ENCODE measurements at places on chromosomes 5 and 9.

DNA sequence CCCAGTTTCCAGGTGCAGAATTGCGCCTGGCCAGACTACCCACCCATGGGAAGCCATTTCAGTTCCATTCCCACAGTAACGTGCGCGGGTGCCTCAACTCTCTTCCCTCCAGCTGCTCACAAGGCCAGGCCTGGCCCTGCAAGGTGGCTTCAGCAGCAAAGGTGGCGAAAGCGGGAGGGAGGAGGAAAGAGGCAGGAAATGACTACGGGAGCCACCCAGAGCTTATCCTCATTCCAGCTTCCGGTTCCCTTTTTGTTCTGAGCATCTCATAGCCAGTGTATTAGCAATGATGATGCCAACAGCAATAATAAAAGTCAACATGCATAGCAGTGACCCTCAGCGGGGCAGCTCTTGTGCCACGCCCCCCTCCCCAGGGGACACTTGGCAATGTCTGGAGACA is 101.5 kb upstream of the BOD1 start:
- DNase-seq, result no peak

DNA sequence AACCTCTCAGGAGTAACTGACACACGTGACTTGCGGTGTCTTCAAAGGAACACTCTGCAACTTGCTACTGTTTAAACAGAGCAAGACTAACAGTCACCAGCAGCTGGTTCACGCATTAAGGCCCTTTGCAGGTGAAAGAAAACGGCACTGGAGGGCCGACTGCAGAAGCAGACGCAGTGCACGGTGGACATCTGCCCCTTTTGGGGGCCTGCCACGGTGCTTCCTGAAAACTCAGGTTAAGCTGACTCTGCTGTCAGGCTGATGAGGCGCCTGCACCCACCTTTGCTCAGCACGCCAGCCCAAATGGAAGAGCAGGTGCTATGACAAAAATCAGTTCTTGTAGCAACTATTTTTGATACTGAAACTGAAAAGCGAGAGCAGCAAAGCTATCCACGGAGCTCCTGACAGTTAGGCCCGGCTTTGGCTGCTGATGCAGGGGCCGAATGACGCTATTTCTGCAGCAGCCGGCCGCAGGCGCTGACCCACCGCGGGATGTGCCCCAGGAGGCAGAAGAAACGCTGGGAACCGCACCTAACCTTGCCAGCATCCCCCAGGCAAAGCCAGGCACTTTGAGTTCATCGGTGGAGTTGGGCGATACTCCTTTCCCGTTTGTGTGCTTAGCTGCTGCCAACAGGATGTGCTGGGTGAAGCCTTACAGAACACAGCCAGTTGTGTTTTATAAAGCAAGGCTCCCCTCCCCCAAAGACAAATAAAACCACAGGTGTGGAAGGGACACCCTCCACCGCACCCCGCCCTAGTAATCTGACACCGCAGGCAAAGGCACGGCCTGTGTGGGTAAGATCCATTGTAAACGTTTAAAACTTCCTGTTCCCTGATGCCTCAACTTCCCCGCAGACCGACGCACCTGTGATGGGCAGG is 21.1 kb upstream of the TERT start:
- peak; percentile 63 for DNase-seq

- DNase-seq, result no peak
Observed at GRCh38 chr9:4148751-4149150, 151.1 kb downstream of the GLIS3 start.

DNA sequence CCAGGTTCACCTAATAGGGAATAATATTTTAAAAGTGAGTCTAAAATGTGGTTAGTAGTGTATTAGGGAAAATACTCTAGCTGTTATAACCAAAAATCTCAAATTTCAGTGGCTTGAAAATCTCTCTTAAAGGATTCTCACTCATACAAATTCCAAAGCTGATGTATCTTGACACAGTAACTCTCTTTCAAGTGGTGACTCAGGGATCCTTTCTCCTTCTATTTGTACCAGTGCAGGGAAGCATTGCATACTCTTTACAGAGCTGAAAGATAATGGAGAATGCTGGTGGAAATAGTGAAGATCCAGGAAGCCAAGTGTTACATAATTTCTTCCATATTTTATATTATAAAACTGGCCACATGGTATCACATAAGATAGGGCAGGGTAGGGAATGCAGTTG is 560.2 kb upstream of the CDH9 start:
- DNase-seq, result no peak

GRCh38 chr5:39203275-39203922 is 16.0 kb downstream of the FYB1 start:
- DNase-seq, result no peak

- DNase-seq, result no peak
Observed at GRCh38 chr9:101636247-101636646, 41.5 kb upstream of the PPP3R2 start.

GRCh38 chr9:120410925-120411501 is 169.0 kb downstream of the CDK5RAP2 start:
- DNase-seq, result no peak

- DNase-seq, result peak; percentile 50
Observed at GRCh38 chr5:131382407-131383395, 118.8 kb downstream of the CDC42SE2 start.

- no peak for DNase-seq
Observed at GRCh38 chr9:113901221-113901688, 25.1 kb downstream of the ZNF618 start.

DNA sequence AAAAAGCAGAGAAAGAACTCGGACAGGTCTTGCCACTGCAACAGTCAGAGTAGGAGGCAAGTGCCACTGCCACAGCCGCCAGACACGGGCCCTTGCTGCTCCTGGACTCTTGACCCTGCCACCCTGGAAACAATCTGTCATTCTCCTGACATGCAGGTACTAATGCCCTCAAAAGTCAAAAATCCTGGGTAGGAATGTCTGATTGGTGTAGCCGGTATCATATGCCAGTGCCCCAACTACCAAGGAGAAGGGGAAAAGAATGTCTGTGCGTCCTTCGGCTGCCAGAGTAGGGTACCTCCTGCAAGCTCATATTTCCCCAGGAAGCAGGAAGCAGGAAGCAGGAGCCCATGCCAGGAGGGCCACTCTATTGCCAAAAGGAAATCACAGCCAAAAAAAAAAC is 30.5 kb upstream of the F2RL1 start:
- DNase-seq, result no peak

DNA sequence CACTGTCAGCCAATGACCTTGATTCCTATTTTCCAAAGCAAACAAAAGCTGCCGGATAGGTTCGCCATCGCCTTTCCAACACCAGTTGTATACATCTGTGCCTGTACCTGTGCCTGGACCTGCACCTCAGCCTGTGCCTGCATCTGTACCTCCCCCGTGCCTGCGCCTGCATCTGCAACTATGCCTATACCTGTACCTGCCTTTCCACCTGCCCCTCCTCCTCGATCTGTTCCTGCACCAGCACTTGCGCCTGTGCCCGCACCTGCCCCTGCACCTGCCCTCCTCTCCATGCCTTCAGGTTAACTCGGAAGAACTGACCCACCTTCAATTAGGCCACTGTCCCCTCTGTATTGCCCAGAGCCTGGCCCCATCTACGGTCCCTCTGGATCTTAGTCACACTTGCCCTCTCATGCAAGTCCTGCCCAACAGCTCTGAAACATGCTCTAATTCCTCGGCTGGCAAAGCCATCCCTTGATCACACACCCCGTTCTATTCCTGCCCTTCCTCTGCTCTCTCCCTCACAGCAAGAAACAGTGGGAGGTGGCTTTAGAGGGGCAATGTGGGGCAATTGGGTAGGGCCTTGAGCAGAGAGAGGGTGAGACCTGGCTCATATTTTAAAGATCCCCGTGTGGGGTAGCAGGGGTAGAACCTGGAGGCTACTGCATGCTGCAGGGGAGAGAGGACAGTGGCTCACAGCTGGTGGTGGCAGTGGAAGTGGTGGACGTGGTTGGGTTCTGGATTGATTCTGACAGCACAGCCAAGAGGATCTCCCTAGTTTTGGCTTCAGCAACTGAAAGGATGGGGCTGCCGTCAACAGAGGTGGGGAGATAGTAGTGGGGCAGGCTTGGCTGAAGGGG is 59.6 kb upstream of the PHYKPL start:
- no peak for DNase-seq

DNA sequence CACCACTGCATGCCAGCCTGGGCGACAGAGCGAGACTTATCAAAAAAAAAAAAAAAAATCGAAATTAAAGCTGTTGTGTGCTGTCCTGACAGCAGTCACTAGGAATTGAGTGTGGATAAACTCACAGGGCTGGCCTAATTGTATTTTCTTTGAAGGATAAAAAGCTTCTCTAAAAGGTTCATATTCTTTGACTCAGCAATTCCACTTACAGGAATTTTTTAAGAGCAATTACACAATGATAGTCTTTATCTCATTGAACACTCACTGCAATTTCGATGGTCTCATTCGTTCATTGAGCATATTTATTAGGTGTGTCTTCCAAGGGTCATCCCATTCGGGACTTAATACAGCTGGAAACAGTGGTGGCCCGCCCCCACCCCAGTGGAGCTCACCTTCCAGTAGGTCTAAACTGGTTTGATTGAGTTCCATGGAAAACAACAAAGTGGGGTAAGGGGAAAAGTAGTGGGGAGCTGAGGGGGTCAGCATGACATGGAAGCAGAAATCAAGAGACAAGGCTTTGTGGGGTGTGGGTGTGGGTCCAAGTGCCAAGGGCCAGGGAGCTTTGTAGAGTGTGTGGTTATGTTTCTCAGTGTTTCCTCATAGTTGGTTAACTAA is 6.7 kb downstream of the CDK9 start:
- no peak for DNase-seq

- DNase-seq, result no peak
Observed at GRCh38 chr5:96909435-96909834, 26.4 kb upstream of the LNPEP start.

- DNase-seq, result no peak
Observed at GRCh38 chr5:67149057-67149950, 47.3 kb downstream of the CD180 start.

DNA sequence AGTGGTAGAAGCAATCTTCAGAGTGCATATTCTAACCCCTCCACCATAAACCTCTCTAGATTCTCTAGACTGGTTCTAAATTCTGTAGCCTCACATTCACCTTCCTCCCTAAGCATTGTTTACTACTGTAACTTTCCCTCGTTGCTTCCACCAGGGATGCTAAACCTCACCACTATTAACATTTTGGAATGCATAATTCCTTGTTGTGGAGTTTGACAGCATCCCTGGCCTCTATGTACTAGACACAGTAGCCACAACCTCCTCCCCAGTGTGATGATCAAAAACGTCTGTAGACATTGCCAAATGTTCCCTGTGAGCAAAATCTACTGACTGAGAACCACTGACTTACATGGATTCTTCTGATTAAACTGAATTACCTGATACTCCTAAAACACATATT is 18.6 kb downstream of the PAPPA start:
- no peak for DNase-seq

DNA sequence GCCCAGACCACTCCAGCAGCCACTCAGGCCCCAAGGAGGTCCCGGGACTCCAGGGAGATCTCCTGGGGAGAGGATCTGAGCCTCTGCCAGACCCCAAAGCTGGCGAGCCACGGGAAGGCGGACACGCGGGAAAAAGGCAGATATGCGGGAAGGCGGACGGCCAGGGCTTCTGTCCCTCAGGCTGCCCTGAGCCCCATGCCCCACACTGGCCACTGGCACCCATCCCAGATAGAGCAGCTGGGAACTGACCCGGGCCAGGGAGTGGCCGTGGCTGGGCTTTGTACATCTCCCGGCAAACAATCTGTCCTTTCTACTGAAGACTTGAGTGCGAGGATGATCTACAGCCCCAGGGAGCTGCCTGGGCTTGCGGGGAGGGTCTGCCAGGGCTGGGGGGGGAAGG is 21.1 kb upstream of the NOTCH1 start:
- no peak for DNase-seq

DNA sequence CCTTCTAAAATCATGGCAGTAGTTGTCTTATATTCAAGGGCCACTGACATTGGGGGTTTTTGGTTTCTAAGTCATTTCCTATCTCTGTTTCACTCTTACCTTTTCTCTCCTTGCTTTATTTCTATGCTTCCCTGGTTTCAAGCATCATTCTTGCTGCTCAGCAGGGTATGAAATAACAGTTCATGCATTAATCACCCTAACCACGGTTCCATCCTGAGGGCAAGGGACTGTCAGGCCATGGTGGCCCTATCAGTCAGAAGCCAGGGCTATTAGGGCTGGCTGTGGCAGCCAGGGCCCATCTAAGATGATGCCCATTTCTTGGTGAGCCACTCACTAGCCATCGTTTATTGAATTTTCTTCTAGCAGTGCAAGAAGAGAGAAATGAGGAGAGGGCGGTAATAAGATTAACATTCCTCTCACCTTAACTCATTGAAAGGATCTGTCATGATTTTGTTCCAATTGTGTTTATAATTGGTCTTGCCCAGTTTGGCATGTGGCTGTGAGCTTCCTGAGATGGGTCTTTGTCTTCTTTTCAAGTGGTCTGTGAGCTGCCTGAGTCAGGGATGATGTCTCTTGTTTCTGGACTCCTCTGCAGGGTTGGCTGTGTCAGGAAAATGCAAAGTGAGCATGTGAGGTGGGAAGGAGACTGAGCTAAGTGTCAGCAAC is 45.2 kb downstream of the CYSTM1 start:
- no peak for DNase-seq

- no peak for DNase-seq
Observed at GRCh38 chr5:173974688-173975239, 14.2 kb upstream of the C5orf47 start.

- DNase-seq, result no peak
Observed at GRCh38 chr5:99068944-99069650, 140.3 kb upstream of the CHD1 start.

- no peak for DNase-seq
Observed at GRCh38 chr9:133429641-133430161, 7.5 kb downstream of the ADAMTS13 start.

- DNase-seq, result no peak
Observed at GRCh38 chr5:6492934-6493333, 44.3 kb downstream of the UBE2QL1 start.

GRCh38 chr9:131262327-131263032 is 13.8 kb downstream of the FAM78A start:
- no peak for DNase-seq

DNA sequence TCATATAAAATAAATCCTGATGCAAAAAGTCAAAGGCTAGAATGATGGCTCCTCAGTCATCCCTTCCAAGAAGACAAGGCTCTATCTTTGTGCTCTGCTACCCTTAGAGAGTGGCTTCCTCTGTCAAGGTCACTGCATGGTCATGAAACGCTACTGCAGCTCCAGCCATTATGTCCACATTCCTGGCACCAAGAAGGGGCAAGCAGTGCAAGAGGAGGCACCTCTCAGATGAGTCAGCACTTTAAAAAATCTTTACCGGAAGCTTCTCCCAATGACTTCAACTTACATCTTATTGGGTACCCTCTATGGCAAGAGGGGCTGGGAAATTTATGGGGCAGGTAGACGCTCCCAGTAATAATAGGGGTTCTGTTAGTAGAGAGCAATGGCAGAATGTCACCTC is 129.5 kb upstream of the CPEB4 start:
- DNase-seq, result no peak

GRCh38 chr9:75715360-75715759 is 175.1 kb upstream of the PCSK5 start:
- DNase-seq, result no peak

DNA sequence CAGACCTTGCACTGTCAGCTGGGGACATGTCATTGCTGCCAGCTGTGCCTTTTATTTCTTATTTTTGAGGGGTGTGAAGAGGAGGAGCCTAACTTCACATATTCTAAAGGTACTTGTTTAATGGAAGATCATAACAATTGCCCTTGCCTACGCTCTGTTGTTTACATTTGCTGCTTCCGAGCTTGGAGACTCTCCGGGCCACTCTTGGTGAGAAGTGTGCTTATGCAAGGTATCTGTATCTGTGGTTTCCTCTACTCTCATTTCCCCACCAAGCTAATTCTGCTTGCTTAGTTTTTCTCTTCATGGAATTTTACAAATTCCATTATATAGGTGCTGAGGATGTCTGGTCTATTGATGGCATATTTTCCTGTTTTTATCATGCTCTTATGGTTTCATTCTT is 105.3 kb downstream of the RASGRF2 start:
- DNase-seq, result no peak

- no peak for DNase-seq
Observed at GRCh38 chr5:103624035-103624480, 61.5 kb upstream of the NUDT12 start.
